ENCODE measurements at places on chromosomes 1 and 21.

GRCh38 chr1:2466270-2466665 lies 9.8 kb upstream of the PLCH2 start:
- DNase-seq = no peak

GRCh38 chr21:25518491-25518911 lies 88.8 kb downstream of the MRPL39 start:
- no peak for DNase-seq

DNA sequence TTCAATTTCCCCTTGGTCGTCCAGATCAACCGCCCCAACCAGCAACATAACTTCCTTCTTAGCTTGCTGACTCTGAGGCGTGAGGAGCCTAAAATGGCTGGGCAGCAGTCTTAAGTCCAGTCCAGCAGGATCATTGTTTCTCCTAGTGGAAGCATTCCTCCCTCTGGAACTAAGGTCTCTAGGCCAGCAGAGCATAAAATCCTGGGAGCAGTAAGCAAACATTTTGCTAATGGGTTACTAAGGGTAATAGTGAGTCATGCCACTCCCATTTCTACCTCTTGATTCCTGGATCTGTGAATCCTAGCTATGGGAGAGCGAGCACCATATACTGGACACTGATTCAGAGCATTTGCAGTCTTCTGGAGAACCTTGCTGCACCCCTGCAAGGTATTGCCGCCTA lies 59.9 kb downstream of the ADSS2 start:
- DNase-seq = no peak

DNA sequence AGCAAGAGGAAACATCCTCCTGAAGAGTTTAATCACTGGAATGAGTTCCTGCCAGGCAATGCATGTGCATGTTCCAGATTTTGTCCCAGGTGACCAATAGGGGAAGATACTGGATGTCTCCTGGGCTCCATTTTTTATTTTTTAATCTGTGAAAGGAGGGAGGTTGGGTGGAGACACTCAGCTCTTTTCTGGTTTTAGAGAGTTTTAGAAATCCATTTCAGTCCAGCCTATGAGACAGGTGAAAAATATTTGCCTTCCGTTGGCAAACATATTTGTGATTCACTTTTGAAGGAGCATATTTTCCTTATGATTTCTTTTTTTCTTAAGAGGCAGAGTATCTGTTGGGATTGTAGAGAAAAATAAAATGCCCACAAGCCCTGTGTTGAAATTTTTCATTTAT lies 70.7 kb downstream of the ABCA4 start:
- DNase-seq = no peak

- no peak for DNase-seq
Measured at GRCh38 chr1:24998563-24999245, 68.6 kb upstream of the RUNX3 start.

GRCh38 chr1:66182551-66183178 lies 351.3 kb upstream of the SGIP1 start:
- no peak for DNase-seq

DNA sequence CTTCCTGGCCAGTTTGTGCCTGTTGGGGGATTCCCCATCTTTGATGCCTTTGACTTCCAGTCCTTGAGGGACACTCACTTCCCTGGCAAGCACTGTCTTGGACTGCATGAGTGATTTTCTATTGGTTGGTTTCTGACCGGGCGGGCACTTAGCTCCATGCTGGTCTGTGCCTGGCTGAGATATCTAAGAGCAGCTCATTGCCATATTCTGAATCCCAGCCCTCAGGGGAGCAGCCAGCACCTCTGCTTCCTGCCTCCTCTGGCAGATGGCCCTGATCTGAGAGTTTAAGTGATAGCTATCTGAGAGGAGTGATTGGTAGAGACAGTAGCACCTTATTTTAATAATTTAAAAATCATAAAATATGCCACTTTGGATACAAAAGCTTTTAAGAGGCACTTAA lies 52.5 kb downstream of the DISC1 start:
- no peak for DNase-seq

DNA sequence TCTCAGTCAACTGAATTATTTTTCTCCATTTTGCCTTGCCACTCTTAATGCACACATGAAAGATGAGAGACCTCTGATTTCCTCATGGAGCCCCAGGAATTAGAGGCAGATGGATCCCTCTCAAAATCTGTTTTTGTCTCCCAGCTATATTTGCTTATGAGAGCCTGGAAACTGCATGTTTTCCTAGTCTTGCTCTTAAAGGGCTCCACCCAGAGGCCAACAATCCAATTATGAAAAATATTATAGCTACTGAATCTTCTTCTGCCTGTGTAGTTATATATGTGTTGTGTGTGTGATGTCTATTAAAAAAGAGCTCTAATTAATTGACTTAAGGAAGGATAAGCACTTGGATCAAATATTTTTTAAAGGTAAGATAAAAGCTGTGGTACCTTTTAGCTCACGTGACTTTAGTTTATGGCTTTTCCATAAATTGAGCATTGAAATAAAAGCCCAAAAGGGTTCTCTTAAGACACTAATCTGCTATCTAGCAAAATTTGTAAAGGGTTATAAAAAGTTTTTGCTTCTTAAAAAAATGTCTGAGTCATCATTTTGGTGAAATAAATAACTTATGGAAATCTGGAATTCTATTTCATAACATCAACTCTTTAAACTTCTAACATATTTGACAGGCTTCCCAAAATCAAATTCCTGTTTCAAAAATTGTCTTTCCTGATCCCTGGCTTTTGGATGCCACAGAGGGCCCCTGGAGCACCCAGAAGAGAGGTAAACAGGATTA lies 31.2 kb upstream of the TSPEAR start:
- DNase-seq = peak; percentile 19

- DNase-seq = no peak
Measured at GRCh38 chr1:212458817-212459216, 26.1 kb downstream of the NENF start.

GRCh38 chr1:59473831-59474230 lies 176.9 kb downstream of the FGGY start:
- DNase-seq = no peak

GRCh38 chr1:94329986-94330385 lies 88.2 kb upstream of the ABCD3 start:
- DNase-seq = no peak

GRCh38 chr1:202107801-202108731 lies 14.7 kb upstream of the GPR37L1 start:
- DNase-seq = no peak

- DNase-seq = no peak
Measured at GRCh38 chr1:161884475-161884874, 118.4 kb downstream of the ATF6 start.

GRCh38 chr21:42459082-42459460 lies 37.0 kb downstream of the RSPH1 start:
- no peak for DNase-seq

- peak; percentile 16 for DNase-seq
Measured at GRCh38 chr1:87200875-87201638, 127.6 kb upstream of the LMO4 start.

DNA sequence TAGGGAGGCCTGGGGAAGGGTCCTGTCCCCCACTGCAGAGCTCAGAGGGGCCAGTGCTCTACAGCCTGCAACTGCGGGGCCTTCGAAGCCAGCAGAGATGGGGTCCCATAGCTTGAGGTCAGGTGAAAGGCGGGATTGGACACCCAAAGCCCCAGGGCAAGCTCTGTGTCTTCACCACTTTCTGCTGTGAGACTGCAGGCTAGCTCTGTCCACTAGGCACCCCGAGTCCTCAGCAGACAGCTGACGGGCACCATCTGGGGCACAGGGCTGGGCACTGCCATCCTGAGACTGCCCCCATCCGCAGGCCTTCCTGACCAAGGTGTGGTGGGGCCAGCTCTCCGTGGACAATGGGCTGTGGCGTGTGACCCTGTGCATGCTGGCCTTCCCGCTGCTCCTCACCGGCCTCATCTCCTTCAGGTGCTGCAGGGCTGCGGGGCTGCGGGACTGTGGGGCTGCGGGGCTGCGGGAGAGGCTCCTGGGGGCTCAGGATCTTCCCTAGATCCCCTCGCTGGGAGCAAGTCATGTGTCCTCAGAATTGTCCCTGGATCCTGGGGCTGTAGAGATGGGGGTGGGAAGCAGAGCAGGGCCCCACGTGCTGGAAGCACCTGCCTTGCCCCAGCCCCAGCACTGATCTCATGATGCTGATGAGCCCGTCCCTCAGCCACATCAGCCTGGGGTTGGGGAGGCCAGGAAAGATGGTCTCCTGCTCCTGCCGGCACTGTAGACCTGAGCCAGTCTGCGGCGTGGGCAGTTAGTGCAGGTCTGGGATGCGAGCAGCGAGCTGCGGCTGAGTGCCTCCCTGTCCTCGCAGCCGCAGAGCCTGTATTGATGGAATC lies 46.8 kb downstream of the TRPM2 start:
- DNase-seq = no peak

DNA sequence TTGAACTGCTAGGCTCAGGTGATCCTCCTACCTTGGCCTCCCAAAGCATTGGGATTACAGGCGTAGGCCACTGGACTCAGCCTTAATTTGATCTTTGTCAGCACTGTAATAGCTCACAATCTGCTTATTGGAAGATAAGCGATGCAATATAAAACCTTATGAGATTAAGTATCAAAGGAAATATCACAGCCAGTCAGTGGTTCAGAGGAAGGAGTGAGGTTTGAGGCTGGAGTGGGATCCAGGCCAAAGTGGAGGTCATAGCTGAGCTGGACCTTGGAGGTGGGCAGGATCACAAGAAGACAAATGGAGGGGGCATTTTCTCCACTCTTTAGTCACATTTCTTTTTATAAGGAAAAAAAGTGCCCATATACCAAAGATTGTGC lies 228.5 kb downstream of the RHOU start:
- no peak for DNase-seq

- DNase-seq = no peak
Measured at GRCh38 chr1:43983253-43983899, 4.4 kb downstream of the B4GALT2 start.

DNA sequence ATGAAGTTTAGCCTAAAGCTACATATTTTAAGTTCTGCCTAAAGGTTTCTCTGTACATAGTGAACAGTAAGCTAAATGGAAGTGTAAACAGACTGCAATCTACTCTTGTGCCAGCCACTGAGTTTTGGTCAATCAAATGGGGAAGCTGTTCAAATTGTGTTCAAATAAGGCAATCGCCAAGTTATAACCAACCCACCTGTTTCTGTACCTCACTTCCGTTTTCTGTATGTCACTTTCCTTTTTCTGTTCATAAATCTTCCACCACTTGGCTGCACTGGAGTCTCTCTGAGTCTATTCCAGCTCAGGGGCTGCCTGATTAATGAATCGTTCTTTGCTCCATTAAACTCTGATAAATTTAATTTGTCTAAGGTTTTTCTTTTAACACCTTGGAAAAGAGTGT lies 10.8 kb upstream of the THEM4 start:
- no peak for DNase-seq

DNA sequence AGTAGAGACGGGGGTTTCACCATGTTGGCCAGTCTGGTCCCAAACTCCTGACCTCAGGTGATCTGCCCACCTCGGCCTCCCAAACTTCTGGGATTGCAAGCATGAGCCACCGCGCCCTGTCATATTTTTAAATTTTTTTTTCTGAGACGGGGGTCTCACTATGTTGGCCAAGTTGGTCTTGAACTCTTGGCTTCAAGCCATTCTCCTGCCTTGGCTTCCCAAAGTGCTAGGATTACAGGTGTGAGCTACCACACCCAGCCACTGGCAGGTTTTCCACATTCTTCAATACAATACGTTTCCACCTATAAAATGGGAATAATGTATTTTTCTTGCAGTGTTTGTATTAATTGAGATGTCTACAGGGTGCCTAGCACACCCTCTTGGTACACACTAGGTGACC lies 3.4 kb upstream of the LEFTY1 start:
- no peak for DNase-seq

DNA sequence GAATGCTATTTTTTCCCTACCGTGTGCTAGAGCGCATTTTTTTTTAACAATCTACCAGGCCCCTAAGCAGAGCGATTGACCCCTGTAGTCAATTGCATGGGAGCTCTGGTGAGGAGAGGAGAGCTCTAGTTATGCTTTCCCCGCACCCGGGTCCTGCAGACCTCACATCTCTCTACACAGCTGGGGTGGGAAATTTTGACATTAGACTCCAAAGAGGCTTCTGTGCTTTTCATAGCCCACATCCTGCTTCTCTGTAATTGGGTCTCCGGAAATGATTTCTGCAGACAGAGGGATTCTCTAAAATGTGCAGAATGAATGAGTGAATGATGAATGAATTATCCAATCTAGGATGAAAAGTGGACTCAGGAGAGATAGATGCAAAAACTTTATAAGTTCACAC lies 41.5 kb upstream of the DUSP10 start:
- no peak for DNase-seq

DNA sequence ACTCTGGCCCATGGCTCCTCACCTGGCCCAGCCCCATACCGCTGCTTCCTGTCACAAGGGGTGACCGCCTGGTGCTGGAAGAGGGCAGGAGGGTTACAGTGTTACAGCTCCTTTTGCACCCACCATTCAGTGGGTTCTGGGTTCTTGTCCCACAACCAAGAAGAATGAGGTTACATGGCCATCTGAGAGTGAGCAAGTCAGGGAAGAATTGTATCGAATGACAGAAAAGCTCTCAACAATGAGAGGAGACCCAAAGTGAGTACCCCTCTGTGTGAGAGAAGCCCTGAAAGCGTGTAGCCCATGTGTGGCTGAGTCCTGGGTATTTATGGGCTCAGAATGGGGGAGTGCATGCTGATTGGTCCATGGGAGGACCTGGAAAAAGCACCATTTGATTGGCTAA lies 888.5 kb downstream of the ADGRL2 start:
- DNase-seq = no peak

DNA sequence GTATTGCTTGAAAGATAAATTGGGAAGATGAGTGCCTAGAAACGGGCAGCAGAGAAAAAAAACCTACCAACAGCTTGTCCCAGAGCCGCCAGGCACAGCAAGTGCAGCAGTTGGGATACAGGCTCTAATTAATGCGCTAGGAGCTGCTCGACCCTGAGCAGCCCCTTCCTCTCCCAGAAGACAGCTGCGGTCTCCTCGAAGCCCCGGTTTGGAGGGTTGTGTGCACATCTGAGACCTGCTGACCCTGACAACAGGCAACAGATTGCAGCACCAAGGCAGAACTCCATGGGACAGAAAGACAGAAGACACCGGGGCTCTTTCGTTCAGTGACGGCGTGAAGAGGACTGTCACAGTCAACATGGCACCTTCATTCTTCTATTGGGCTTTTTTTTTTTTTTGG lies 101.4 kb downstream of the TSEN15 start:
- DNase-seq = no peak

GRCh38 chr1:54812801-54813484 lies 11.8 kb upstream of the TTC22 start:
- no peak for DNase-seq

DNA sequence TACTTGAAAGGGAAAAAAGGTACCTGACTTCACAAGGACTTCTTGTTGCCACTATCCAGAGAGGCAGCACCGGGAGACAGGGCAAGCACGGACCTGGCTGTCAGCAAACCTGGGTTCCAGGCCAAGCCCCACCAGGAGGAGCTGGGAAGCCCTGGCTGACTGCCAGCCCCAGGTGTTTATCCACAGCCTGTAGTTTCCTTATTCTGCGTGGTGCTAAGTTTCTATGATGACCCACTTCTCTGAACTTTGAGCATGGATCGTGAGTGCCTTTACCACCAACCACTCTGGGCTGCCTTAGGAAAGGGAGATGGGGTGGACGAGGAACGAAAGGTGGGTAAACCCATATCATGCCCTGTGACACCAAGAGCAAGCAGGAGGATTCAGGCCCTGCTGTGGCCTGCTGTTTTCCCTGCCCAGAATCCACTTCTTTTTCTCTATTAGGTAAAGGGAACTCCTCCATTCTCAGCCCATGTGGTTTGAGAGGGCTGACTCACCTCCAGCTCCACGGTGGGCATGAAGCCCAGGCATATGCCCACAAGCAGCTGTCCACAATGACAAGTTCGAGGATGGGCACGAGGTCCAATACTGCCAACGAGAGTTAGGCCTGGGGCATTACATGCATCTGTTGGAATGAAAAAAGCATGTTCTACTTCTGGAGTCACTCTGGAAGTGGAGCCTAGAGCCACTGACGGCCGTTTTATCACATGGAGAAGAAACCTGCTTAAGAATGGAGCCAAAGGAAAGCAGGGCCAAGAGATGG lies 20.3 kb downstream of the TSPAN2 start:
- no peak for DNase-seq
